B cell (primary cell): ENCODE measurements at places on chromosomes 2 and 18.
A peak's percentile ranks its signal among the peaks of the same experiment; 100 is the strongest.

DNA sequence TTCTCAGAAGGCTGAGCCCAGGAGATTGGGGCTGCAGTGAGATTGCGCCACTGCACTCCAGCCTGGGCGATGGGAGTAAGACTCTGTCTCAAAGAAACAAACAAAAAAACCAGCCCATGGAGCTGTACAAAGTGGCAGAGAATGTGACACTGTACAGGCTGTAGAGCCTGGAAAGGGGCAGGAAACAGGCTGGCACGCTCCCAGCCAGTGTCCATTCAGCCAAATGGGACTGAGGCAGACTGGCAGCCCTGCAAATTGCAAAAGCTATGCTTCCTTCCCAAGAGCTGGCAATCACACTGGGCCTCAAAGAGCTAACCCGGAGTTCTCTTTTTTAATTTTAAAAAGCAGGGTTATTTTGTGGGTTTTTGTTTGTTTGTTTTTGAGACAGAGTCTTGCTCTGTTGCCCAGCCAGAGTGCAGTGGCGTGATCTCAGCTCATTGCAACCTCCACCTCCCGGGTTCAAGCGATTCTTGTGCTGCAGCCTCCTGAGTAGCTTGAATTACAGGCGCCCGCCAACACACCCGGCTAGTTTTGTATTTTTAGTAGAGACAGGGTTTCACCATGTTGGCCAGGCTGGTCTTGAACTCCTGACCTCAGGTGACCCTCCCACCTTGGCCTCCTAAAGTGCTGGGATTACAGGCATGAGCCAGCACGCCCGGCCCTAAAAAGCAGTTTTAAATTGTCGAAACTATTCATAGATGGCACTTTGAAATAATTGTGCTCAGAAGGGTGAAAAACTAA lies 42.8 kb downstream of the SCRN3 start:
- DNase-seq = no peak

- DNase-seq = no peak
Observed at GRCh38 chr2:120541972-120542670, 193.5 kb upstream of the GLI2 start.

GRCh38 chr2:82317012-82317411 lies 2012.5 kb upstream of the LRRTM1 start:
- no peak for DNase-seq

DNA sequence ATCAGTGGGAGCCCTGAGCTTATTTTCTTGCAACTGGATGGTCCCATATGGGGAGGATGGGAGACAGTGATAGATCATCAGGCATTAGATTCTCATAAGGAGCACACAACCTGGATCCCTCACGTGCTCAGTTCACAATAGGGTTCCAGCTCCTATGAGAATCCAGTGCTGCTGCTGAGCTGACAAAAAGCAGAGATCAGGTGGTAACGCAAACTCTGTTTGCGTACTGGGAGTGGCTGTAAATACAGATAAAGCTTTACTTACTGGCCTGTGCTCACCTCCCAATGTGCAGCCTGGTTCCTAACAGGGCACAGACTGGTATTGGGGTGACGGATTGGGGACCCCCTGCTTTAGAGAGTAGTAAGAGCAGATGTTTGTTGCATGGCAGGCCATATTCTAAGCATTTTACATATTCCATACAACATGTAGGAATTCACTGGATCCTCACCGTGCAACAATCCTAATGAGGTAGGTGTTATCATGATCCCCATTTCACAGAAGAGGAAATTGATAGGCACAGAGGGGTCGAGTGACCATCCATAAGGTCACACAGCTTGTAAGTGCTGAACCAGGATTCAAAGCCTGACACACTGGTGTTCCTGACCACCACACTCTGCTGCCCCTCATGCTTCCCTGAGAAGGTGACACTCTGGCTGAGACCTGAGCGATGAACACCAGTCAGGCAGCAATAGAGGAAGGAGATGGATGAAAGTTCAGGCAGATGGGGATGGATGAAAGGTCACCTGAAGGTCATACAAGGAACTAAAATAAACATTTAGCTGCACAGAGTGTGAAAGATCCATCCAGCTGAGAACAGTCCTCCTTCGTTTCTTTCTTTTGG lies 15.7 kb upstream of the MAT2A start:
- DNase-seq = no peak

- DNase-seq = peak; percentile 28
Observed at GRCh38 chr2:30627151-30627550, 180.1 kb downstream of the CAPN13 start.

- no peak for DNase-seq
Observed at GRCh38 chr2:188601927-188602326, 310.3 kb downstream of the GULP1 start.

DNA sequence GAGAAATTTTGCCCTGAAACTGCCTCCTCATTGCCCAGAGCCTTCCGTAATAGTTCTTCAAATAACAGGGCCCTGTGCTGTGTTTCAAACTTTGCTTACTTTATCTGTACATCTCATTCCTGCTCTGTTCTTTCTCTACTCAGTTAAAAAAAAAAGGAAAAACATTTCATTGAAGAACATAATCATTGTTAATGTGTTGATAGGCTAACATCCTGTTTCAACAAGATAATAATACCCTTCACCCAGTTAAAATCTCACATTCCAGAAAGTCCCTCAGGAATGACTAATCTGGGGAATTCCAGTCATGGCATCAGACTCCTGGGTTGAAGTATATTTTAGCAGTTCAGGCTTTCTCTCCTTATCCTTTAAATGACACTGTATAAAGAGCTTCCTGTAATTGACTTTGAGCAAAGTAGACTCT lies 45.6 kb upstream of the ITGAV start:
- no peak for DNase-seq

GRCh38 chr2:179927041-179927440 lies 65.6 kb upstream of the ZNF385B start:
- no peak for DNase-seq

DNA sequence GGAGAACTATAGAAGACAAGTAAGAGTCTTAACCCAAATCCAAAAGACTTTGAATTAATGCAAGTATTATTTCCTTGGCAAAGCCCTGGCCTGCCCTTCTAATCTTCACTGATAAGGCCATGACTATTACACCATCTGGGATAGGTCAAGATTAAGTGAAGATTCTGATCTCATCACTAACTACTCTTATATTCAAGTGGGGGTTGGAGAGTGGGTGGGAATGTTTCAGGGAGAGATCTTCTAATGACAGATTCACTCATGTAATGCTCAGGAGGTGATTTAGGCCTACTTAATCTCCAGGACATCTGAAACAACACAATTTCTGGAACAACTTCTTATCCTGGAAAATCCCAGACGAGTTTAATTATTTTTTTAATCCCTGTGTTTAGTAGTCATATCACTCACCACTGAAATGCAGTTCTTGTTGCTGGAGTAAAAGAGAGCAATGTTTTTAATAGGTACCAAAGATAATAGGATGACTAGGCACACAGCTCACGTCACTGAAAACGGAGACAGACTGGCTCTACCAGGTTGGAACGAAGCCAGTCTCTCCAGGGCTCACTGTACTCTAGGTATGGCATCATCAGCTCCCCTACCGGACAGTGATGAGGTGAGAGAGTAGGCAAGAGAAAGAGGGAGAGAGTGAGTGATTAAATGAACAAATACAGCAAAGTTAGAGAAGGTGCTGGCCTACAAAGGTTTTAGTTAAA lies 133.1 kb downstream of the NCKAP5 start:
- DNase-seq = no peak
